Activated CD8-positive, alpha-beta T cell treated with anti-CD3 and anti-CD28 coated beads, Interleukin-2, amount 10 ng/mL, durations not matched to agents 7 days and 5 days (primary cell): ENCODE measurements at places on chromosomes 4 and X. TPM values are rescaled to one million over a fixed set of nuclear protein-coding genes. Genes with fewer than 3 reads are reported as not detected.

CORIN gene
- not detected for total RNA-seq

ITM2A gene
- 75.9 TPM for total RNA-seq

GPM6B gene
- not detected for total RNA-seq

- H3K36me3 ChIP-seq = no peaks in the 10 kb centered on the region
- DNase-seq = no peak
- H3K27ac ChIP-seq = no peak overlapping the region
- H3K4me1 ChIP-seq = no peaks in the 10 kb centered on the region
- no peak overlapping the region for H3K4me3 ChIP-seq
- H3K27me3 ChIP-seq = no peaks in the 10 kb centered on the region
These were observed 806.8 kb downstream of the PCDH18 start for GRCh38 chr4:136725286-136726081.

DNA sequence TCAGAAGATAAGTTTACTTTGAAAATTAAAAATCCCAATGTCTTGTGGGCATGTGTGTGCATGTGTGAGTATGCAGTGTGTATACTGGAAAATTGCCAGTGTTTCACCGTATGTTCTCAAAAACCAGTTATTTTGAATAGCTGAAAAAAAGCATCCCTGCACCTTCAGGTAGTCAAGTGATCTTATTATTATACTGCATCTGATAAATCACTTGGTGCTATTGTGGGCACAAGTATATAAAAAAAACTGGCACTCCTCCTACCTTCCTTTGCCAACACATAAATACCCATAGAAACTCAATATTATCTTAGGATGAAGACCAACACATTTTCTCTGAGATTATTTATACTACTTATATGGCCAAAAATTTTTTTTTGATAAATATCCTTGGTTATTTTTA is 91.5 kb upstream of the MAP9 start:
- H3K27ac ChIP-seq = no peak overlapping the region
- DNase-seq = no peak
- H3K36me3 ChIP-seq = no peaks in the 10 kb centered on the region
- H3K4me1 ChIP-seq = no peaks in the 10 kb centered on the region
- no peak overlapping the region for H3K4me3 ChIP-seq
- no peaks in the 10 kb centered on the region for H3K27me3 ChIP-seq

RAB39B gene
- 7.2 TPM for total RNA-seq
